KBM-7 (cell line): ENCODE measurements at places on chromosomes 16 and 17.

- no peak for DNase-seq
Observed at GRCh38 chr16:70407811-70408274, 31.1 kb downstream of the ST3GAL2 start.

GRCh38 chr17:28758411-28759121 lies 14.8 kb downstream of the TRAF4 start:
- DNase-seq: no peak

- no peak for DNase-seq
Observed at GRCh38 chr17:54177606-54178308, 355.0 kb downstream of the KIF2B start.

DNA sequence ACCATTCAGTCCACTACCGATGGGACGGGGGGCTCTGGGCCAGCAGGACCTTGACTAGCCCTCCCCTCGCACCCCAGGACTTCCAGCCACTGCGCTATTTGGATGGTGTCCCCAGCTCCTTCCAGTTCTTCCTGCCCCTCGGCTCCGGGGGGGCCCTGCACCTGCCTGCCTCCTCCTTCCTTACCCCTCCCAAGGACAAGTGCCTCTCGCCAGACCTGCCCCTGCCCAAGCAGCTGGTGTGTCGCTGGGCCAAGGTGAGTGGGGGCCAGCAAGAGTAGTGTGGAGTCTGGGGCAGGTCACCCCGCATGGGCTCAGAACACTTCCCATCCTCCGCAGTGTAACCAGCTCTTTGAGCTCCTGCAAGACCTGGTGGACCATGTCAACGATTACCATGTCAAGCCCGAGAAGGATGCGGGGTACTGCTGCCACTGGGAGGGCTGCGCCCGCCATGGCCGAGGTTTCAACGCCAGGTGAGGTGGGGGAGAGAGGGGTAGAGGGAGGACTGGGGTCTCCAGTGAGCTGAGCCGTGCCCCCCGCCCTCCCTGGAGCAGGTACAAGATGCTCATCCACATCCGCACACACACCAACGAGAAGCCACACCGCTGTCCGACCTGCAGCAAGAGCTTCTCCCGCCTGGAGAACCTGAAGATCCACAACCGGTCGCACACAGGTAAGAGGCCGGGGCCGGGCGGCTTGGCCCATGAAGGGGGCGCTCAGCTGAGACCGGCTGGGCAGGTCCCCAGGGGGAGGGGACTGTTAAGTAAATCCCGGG lies 16.2 kb downstream of the PAM16 start:
- no peak for DNase-seq

GRCh38 chr16:17069681-17070080 lies 401.1 kb downstream of the XYLT1 start:
- no peak for DNase-seq
